Vagina (tissue), 2 donors: ENCODE measurements at places on chromosomes 7 and 10.

GRCh38 chr7:92119213-92119759 lies 15.0 kb downstream of the CYP51A1 start:
- H3K36me3 ChIP-seq = no peaks in the 10 kb centered on the region
- no peak for DNase-seq
- no peak overlapping the region for H3K27ac ChIP-seq
- no peaks in the 10 kb centered on the region for H3K27me3 ChIP-seq
- H3K4me3 ChIP-seq = no peak overlapping the region

DNA sequence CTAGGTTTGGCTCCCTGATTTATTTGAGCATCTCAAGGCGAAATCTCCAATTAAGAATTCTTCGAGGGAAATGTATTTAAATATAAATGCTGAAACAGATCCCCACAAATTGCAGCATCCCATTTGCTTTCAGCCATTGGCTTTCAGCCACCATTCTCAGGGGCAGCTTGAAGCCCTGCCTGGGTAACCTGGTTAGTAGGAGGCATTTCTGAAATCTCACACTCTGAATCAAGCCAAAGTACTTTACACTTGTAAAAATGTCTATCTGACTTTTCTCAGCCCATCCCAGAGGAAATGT lies 49.1 kb downstream of the GCC1 start:
- no peak overlapping the region for H3K27ac ChIP-seq
- no peaks in the 10 kb centered on the region for H3K27me3 ChIP-seq
- no peak overlapping the region for H3K4me3 ChIP-seq
- H3K4me1 ChIP-seq = no peaks in the 10 kb centered on the region

DNA sequence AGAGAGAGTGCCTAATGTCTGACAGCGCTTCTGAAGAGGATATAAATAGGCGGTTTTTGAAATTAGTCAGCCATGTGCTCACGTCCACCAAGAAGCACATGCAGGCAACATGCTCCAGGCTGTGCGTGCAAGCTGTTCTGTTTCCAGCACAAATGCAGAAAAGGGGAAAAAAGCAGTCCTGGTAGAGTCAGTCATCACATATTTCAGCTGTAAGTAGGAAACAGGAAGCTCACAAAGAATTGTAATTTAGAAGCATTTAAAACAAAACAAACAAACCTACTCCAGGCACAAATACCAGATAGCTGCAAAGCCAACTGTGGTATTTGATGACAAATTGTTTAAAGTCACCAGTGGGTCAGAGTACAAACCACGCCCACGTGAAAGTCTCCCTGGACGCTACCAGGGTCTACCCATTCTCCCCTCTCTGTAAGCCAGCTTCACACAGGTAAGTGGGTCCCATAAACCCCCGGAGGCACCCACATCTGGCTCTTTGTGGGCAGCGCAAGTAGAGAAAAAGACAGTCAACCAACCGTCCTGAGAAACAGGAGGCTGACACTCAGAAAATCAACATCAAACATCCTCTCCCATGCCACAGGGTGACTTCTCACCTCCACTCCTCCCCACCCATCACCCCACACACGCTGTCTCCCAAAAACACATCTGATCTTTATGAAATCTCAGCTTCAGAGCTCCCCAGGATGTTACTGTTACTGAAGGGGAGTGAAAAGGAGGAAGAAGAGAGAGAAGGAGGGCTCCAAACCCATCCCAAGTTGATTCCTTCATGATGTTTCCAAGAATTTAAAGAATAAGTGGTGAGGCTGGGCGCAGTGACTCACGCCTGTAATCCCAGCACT lies 186.4 kb downstream of the FAM107B start:
- H3K27me3 ChIP-seq = no peaks in the 10 kb centered on the region
- H3K4me1 ChIP-seq = peaks cover 27% of the 10 kb centered on the region
- no peak for DNase-seq
- H3K27ac ChIP-seq = peak overlapping the region; percentile 67
- H3K4me3 ChIP-seq = no peak overlapping the region

DNA sequence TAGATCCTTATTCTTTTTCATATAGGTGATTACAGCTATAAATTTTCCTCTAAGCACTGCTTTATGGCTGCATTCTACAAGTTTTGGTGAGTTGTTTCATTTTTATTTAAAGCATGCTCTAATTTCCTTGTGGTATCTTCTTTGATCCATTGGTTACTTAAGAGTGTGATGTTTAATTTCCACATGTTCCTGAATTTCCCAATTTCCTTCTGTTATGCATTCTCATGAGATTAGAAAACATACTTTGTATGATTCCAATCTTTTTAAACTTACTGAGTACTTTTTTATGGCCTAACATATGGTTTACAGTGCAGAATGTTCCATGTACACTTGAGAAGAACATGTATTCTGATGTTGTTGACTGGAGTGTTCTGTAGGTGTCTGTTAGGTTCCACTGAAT lies 53.4 kb downstream of the MYL10 start:
- H3K4me3 ChIP-seq = no peak overlapping the region
- H3K27ac ChIP-seq = no peak overlapping the region
- H3K36me3 ChIP-seq = no peaks in the 10 kb centered on the region
- no peaks in the 10 kb centered on the region for H3K27me3 ChIP-seq

DNA sequence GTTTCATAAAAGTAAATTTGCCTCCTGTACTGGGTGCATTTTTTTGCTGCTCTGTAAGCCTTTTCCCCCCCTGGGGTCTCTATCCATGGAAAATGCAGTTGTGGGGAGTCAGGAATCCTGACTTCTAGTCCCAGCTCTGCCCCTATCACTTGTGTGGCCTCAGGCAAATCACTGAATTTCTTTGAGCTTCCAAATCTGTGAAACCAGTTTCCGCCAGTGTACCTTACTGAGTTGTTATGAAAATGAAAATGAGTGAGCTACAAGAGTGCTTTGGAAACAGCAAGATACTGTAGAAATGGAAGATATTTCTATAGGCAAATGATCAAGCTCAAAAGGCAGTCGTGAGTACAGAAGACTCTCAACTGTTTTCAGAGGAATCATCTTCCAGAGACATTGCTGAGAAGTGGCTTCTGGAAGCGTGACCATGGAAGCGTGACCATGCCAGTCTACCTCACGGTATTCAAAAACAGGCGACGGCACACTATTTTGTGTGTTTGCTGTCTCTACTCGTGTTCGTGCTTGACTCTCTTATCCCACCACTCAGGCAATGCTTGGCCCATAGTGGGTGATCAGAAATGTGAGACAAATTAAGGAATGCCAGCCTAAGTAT lies 107.4 kb downstream of the ATXN7L1 start:
- no peak overlapping the region for H3K27ac ChIP-seq
- H3K27me3 ChIP-seq = no peaks in the 10 kb centered on the region
- H3K4me3 ChIP-seq = no peak overlapping the region
- H3K36me3 ChIP-seq = no peaks in the 10 kb centered on the region
- peaks cover 13% of the 10 kb centered on the region for H3K4me1 ChIP-seq

- no peak overlapping the region for H3K4me3 ChIP-seq
- no peaks in the 10 kb centered on the region for H3K27me3 ChIP-seq
- DNase-seq = no peak
- no peak overlapping the region for H3K27ac ChIP-seq
- H3K36me3 ChIP-seq = no peaks in the 10 kb centered on the region
Measured at GRCh38 chr10:97328646-97329453, 5.7 kb downstream of the FRAT2 start.

DNA sequence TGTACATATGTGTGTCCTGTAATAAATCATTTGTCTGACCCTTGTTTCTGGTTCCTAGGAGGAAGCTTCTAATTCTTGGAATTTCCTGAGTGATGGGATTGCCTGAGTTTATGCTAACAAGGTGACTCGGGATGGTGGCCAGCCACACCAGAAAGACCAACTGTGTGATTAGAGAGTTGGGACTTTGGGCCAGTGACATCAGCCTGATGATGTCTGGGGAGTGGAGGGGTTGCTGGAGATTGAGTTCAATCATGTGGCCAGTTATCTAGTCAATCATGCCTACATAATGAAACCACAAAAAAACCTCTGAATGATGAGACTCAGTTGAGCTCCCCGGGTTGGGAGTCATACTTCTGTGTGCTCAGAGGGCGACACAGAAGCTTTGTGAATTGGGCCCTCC lies 23.5 kb upstream of the CARD11 start:
- H3K4me1 ChIP-seq = peaks cover 23% of the 10 kb centered on the region
- no peaks in the 10 kb centered on the region for H3K36me3 ChIP-seq
- no peaks in the 10 kb centered on the region for H3K27me3 ChIP-seq
- no peak for DNase-seq
- peak overlapping the region; percentile 53 for H3K27ac ChIP-seq
